Left ventricle myocardium inferior (tissue), 1 donor: ENCODE measurements at places on chromosomes 2 and 18. TPM values are rescaled to one million over a fixed set of nuclear protein-coding genes. Genes with fewer than 3 reads are reported as not detected.

GRCh38 chr18:32881009-32881408 lies 108.2 kb upstream of the KLHL14 start:
- DNase-seq: no peak

DNA sequence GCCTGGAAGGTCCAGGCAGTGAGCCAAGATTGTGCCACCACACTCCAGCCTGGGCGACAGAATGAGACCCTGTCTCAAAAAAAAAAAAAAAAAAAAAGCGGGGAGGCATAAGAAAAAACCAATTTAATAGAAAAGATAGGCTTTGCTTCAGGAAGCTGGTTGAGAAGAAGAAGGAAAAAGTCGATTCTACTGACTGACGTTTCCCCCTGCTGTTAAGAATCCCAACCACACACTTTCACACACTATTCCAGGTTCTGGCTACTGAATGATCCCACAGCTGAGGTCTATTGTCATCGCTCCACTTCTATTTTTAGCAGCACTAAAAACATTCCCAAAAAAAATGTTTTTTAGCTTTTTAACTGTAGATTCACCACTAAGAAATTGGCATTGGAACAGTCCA lies 6.7 kb upstream of the CHCHD5 start:
- no peak for DNase-seq

DNA sequence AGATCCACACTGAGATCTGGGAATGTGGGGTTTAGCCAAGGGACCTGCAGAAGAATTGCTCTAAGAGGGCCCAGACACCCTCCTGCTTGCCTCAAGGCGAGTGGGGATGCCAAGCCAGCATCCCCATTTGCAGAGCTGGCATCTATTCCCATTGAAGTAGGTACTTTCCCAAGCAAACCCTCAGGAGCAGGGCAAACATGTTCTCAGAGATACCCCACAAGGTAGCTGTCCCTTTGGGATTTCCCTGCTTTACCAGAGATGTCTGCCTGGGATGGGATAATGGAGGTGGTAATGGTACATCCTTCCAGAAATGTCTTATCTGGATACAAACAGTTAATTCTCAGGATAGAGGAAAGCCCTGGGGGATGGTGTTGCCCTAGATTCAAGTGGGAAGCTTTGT lies 51.2 kb downstream of the GYPC start:
- no peak for DNase-seq

GRCh38 chr2:223916181-223916920 lies 28.8 kb downstream of the WDFY1 start:
- DNase-seq: no peak

DNA sequence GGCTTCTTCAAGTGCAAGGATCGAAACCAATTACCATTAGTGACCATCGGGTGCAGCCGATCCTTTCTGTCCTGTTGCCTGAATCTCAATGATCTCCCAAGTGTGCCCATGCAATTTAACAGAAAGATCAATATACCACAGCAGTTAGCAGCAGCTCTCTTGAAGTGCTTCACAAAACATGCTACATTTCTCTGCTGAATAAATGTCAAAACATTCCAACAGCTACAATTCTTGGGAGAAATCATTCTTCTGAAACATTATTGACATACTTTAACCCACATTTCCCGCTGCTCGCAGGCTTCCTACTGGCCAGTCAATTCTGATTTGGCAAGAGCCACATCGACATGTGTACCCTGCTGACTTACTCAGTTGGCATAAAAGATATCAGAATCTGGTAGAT lies 907.7 kb downstream of the TMEM182 start:
- DNase-seq: no peak

CNRIP1 gene
- total RNA-seq: 8.0 TPM
